ENCODE measurements at places on chromosomes 6 and 20.

DNA sequence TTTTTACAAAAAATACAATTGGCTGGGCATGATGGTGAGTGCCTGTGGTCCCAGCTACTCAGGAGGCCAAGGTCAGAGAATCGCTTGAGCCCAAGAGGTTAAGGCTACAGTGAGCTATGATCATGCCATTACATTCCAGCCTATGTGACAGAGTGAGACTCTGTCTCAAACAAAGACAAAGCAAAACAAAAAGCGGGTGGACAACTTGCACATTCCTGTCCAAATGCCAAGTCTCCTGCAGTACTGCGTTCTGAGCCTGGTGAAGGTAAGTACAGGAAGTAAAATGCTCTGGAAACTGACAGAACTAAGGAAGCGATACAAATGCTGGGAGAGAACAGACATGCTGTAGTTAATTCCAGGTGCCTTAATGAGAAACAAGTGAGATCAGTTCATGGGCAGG lies 20.4 kb upstream of the TMEM242 start:
- DNase-seq = no peak

- peak; percentile 50 for DNase-seq
Measured at GRCh38 chr20:59305908-59306655, 5.7 kb downstream of the EDN3 start.

- no peak for DNase-seq
Measured at GRCh38 chr6:105484238-105485161, 81.6 kb upstream of the PREP start.

DNA sequence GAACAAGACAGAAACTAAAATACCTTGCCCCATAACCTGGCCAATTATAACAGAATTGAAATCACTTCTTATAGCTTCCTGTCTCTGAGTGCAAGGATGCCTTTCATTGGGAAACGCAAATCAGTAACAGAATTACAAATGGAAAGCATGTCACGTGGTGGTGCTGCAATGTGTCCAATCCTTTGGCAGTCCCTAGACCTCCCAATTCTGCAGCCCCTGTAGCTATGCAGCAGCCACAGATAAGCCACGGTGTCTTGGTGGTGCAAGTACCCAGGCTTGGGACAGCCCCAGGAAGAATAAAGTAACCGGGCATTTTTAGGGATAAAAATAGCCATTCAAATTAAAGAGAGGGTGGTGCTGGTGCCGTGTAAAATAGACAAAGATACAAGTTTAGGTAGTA lies 134.6 kb upstream of the CCN2 start:
- DNase-seq = no peak

GRCh38 chr6:129812145-129812777 lies 48.9 kb downstream of the TMEM244 start:
- DNase-seq = no peak

GRCh38 chr6:156627524-156627923 lies 149.7 kb upstream of the ARID1B start:
- no peak for DNase-seq

DNA sequence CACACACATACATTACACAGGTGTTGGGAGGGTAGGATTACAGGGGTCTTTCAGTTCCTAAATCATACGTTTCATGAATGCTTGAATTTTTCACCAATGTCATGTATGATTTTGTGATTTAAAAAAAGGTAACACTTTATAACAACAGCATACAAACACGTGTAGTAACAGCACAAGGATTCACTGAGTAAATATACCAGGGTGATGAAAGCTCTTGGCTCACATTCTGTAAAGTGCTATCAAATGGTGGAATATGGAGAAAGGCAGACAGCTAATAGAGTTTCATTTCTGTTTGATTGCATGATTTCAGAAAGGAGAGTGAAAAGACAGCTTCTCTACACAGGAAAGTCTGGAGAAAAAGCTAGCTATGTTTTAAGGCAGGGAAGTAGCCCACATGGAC lies 231.9 kb downstream of the CD83 start:
- DNase-seq = no peak

- DNase-seq = no peak
Measured at GRCh38 chr20:44961870-44962267, 1.7 kb upstream of the TOMM34 start.

DNA sequence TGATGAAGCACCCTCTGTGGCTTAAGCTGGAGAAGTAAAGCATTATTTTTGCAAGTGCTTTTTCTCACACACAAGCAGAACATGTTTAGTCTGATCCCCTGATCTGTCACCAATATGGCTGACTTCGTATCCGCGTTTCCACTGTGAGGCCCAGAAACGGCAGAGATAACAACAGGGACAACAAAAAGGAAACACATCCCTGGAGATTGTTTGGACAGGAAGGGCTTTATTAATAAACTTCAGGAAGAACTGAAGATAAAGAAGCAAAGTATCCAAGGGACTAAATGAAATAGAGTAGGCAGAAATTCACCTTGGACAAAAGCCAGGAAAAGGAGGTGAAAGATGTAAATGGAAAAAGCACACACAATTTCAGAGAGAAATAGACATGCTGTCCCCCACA lies 49.2 kb downstream of the RARS2 start:
- DNase-seq = no peak

GRCh38 chr20:9348747-9349146 lies 165.6 kb upstream of the LAMP5 start:
- no peak for DNase-seq

DNA sequence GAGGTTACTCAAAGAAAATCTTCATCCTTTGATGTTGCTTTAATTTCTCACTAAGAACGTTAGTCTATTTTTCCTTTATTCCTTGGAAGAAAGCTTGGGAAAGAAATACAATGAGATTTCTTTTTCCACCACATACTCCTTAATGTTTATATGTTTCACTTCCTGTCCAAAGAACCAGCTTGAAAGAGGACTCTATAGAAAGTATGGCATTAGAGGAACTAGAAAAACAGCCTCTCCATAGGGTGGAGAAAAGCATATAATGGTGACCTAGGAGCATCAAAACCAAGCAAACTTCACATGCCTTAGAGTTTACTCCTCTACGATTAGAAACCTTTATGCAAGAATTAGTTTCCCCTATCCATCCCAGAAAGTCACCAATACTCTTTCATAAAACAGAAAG lies 131.1 kb downstream of the OPRM1 start:
- no peak for DNase-seq

- no peak for DNase-seq
Measured at GRCh38 chr6:1885576-1886011, 275.9 kb downstream of the FOXC1 start.

GRCh38 chr6:41372832-41373626 lies 37.6 kb downstream of the NCR2 start:
- no peak for DNase-seq

Measured in NCI-H446 treated with DMSO at 0.1 percent for 48 hours (cell line).